Left renal cortex interstitium (tissue), 4 donors: ENCODE measurements at places on chromosomes 6 and 20.

- DNase-seq: no peak
Measured at GRCh38 chr6:137353842-137354397, 134.7 kb upstream of the IFNGR1 start.

- DNase-seq: no peak
Measured at GRCh38 chr6:32912951-32913350, 27.9 kb downstream of the HLA-DMB start.

DNA sequence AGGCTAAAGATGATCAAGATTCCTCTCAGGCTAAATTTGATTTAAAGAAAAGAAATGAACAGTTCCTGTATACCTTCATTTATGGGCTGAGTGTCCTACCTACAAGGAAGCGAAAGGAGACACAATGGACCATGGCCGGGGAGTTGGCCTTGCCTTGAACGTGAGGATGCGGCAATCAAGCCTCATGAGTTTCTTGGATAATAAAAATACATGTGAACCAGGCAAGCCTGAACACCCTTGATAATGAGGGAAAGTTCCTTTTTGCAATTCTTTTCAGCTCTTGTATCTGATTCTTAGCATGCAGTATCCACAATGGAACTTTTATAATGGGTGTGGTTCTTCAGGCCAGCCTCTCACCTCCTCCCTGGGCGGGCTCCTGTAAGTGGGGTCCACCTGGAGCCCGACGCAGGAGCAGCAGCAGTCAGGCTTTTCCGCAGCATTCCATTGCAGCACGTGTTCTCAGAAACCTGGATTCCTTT lies 83.8 kb downstream of the RNASET2 start:
- no peak for DNase-seq

DNA sequence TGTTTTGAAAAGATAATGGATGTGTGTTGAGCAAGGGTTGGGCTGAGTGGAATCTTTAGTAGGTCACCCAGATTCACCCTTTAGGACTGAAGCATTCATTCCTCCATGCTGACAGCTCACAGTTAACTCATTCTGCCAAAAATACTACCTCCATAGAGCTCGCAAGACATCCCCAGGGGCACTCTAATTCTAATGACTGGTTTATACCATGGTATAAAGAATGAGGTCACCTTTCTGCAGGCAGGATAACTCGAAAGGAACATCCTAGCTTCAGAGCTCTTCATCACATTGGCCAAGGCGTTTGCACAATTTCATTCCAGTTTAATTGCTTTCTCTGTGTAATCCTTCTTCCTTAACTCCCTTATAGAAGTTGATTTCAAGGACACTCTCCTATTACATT lies 1257.2 kb upstream of the EYS start:
- no peak for DNase-seq

GRCh38 chr6:48281217-48281616 lies 170.2 kb upstream of the PTCHD4 start:
- DNase-seq: no peak

DNA sequence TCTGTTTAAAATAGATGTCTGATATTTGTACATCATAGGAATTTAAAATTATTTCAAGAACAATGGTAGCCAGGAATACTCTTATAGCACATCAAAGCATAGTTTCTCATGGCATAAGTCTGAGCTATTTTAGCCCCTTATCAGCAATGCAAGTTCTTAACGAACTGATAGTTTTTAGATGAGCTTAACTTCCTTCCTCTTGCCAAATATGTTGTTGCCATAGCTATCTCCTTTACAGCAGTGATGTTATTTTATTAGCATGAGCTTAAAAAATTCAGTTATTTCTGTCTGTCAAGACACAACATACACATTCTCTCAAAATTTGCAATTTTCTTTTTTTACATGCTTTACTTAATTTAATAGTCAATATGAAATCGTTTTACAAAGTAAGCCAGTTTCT lies 867.2 kb downstream of the PHF3 start:
- no peak for DNase-seq

DNA sequence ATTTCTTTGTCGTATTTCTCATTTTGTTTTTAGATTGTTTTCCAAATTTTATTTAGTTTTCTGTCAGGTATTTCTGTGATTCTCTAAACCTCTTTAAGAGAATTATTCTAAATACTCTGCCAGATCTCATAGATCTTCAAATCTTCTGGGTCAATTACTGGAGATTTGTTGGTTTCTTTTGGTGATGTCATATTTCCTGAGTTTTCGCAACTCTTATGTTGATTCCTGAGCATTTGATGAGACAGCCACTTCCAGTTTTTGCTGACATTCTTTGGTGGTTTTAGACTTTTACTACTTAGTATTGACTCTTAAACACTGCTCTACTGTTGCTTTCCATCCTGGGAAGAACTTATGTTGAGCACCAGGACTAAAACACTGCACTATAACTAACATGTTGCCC lies 21.9 kb downstream of the ADGB start:
- DNase-seq: no peak
